ENCODE measurements at places on chromosomes 6 and 20.

DNA sequence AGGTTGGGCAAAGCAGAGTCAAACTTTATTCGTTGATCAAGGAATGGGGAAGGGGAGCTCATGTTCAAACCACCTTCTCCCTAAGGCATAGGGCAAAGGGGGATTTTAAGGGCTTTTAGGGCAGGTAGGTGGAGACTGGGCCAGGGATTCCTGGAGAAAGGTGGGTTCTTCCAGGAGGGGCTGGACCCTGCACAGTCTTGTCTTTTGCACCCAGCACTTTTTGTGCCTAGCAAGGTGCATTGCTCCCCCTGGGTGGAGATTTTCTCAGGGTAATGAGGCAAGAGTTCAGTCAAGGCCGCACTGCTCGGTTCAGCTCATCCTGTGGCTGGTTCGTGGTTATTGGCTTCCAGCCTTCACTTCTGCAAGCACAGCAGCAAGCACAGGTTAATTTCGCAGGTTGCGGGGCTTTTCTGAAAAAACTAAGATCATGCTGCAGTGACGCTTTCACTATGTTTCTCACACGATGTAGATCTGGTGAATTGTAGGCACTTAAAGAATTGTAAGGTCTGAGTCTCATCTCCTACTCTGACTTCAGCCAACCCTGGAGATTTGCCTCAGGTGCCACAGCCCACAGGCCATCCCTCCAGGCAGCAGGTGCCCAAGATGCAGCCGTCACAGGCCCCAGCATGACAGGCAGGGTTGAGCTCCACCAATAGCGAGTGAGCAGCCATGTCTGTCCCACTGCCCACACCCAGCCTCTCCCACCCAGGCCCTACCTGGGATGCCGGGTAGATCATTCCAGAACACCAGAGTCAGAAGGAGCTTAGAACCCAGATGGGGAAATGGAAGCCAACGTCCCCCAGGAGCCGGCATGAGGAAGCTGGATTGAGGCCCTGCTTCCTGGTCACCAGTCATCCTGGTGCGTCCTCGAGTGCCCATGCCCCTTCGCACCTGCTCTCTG, 37.1 kb downstream of the SUN5 start:
- DNase-seq: no peak

GRCh38 chr6:5125152-5126006, 40.2 kb downstream of the PPP1R3G start:
- no peak for DNase-seq

DNA sequence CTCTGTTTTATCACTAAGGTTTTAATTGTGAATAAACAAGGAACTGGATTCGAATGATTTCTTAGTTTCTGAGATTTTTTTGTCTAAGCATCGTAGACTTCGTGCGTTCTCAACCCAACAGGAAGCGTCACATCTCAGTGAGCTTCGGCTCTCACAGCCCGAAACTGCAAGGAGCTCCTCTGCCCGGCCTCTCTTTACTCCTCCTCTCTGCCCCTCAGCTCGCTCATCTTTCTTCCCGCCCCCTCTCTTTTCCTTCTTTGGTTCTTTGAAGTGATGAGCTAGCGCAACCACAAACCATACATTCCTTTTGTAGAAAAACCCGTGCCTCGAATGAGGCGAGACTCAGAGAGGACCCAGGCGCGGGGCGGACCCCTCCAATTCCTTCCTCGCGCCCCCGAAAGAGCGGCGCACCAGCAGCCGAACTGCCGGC, 480 bp upstream of the NT5E start:
- peak; percentile 31 for DNase-seq

- DNase-seq: no peak
These were observed 132.6 kb downstream of the ZMYND8 start for GRCh38 chr20:47223896-47224295.

DNA sequence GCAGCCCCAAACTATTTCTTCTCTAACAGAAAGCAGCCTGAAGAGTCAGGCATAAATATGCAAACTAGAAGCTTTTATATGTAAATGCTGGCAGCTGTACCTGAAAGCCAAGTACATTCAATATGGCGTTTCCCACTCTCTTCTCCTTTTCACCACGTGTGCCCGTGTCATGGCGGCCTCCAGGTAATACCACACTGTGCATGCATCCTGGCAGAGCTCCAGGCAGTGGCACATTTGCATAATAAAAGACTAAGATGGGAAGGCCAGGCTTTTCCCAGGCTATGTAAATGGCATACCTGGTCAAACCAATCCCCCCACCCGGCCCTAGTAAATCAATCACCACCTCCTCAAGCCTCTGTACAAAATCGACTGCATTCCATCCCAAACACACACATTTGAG, 120.6 kb downstream of the MMUT start:
- DNase-seq: peak; percentile 100

GRCh38 chr6:122008101-122008999, 391.1 kb upstream of the HSF2 start:
- no peak for DNase-seq

GRCh38 chr6:150118627-150119026, 24.2 kb upstream of the PPP1R14C start:
- no peak for DNase-seq

- no peak for DNase-seq
These were observed 54.1 kb downstream of the FGD2 start for GRCh38 chr6:37059344-37060194.

DNA sequence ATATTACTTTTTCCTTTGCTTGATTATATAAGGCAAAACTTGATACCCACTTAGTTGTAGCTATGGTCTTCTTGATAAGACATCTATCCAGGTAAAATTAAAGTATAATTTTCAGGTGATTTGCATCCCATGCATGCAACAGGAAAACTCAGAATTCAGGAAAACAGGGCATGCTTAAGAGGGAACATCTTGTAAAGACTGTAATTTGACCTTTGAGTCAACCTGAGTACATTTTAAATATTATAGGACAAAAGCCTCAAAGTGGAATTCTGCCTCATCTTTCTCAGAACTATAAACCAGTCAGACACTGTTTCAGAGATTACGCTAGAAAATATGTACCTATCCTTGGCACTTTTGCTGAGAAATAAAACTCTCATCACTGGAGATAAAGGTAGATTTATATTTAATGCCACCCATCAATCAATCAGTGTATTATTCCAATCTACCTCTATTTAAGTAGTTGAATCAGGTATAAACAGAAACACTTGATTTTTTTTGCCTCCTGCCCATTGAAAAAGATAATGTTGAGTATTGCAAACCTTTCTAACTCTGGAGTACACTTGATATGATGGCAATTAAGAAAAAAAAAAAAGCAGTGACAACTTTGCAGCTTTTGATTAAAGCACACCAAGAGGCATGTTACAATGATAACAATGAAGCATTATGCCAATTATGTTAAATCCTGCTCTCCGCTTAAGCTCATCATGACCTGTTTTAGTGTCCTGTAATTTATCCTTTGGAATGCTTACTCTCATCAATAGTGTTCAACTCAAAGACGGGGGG, 2.8 kb downstream of the CITED2 start:
- DNase-seq: peak; percentile 53

DNA sequence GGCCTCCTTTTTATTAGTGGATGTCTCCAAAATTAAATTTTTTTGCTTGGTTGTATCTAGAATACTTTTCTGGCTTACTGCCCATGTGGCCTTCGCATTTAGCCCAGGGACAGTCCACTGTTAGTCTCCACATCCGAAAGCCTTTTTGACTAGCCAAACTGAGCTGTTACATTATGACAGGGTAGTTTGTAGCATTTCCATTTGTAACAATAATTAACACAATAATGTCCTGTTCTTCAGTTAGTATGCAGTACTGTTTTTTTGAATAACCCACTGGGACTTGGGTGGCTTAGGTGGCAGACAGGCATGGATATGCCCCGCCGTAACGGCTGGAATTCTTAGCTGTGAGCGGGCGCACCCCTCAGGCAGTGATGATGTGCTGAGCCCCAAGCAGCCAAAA, 12.7 kb upstream of the BTN3A2 start:
- DNase-seq: no peak

DNA sequence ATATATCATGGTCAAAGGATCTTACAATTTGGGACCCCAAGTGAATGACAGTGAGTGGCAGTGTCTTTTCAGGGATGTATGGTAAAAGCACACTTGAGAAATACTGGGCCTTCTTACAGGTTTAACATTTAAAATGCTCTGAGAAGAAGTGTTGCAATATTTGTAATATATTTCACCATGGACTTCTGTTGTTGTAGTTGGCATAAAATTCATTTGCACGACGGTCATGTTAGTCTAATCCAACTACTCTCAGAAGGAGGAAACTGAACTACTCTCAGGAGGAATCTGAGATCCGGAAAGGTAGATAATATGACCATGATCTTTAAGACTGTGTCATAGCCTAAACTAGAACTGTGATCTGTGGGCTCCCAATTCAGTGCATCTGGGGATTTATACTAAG, 700.1 kb downstream of the HDGFL1 start:
- DNase-seq: no peak

DNA sequence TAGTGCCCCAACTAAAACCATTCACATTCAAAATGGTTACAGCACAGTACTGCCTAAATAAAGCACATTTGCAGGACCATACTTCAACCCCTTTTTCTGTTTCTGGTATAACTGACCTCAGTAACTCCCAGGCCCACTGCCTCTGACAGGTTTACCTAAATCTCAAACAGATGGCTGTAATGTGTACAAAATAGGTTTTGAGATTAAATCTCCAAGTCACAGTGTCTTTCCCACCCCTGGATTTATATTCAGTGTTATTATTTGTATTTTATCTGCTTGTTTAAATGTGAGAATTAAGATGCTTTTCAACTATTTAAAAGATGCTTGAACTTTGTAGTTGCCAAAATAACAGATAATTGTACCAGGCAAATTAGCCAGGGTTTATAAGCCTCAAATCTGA, 4.7 kb upstream of the KIF6 start:
- no peak for DNase-seq

DNA sequence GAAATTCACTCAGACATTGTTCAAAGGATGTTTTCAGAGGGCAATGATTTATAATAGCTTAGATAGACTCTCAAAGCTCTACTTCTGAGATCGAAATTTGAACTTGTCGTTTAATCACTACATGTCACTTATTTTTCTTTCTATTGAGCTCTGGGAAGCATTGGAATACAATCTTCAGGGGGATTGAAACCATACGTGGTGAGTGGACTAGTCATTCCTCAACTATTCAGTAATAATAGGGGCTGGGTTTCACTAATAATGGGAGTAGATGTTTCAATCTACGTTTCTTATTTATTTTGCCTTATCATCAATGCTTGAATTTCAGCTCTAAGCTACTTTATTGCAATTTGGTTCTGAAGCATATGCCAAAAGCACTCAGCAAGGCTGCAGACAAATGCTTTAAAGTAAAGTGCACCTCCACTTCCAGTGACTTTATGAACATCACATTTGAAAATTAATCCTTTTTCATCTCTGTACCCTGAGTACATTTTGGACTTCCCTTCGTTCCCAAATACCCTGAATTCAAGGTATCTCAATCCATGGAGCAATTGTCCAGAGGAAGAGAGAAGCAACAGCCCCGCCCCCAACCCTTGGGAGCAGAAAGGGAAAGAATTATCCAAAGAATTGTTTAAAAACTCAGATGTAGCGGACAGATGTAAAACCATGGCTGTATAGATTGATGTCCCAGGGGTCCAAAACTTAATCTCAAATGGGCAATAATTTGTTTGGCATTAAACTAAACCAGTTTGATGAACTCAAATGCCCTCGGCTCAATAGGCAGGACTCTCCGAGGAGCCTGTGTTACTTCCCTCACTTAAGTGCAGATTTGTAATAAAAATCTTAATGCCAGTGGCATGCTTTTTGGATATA, 68.1 kb downstream of the HFE start:
- peak; percentile 34 for DNase-seq

- DNase-seq: no peak
These were observed 74.9 kb upstream of the SLCO4A1 start for GRCh38 chr20:62567246-62568044.

DNA sequence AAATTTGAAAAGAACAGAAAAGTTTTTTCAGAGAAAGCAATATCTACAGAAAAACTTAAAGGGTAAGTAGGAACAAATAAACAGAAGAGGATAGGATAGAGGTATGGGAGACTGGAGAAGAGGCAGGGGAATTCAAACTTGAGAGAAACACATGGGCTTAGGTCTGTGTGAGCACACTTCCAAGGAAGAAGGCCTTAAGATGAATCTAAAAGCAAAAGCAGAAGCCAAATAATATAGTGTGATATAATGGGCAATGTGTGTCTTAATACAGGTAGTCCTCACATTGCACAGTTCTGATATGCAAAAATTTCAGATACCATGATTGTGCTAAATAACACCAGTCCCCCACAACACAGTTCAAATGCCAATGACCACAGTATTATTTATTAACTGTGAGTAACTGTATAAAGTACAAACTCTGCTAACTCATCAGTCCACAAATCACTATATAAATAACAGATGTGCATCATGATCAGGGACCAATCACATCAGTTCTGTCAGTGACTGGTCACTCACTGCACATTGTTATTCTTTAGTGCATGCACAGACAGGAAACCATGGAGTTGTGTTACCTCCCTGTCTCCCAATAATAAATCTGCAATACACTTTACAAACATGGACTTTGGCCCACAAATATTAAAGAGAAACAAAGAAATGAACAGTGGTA, 18.6 kb downstream of the SNX14 start:
- no peak for DNase-seq

- DNase-seq: peak; percentile 49
These were observed 88.4 kb downstream of the HFE start for GRCh38 chr6:26175428-26176181.

GRCh38 chr6:14216946-14217684, 99.5 kb downstream of the CD83 start:
- DNase-seq: no peak

DNA sequence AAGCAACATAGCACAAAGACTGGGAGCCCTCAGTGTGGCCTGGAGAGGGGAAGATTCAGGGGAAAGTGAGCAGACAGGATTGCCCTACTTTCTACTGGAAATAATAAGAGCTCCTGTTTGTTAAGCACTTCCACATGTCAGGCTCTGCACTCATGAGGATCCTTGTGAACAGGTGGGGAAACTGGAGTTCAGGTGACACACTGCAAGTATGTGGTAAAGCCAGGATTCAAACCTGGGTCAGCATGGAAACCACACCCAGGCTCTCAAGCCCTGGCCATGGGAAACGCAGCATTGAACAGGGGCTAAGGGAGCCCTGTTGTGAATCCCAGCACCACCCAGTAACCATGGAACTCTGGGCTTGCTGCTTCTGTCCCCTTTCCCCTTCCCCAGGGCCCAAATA, 42.8 kb upstream of the ID1 start:
- DNase-seq: no peak

GRCh38 chr20:16353417-16353781, 219.8 kb downstream of the KIF16B start:
- DNase-seq: no peak

GRCh38 chr6:36633915-36634314, 39.8 kb downstream of the SRSF3 start:
- peak; percentile 48 for DNase-seq

GRCh38 chr20:58065508-58066361, 162.7 kb downstream of the ANKRD60 start:
- no peak for DNase-seq

DNA sequence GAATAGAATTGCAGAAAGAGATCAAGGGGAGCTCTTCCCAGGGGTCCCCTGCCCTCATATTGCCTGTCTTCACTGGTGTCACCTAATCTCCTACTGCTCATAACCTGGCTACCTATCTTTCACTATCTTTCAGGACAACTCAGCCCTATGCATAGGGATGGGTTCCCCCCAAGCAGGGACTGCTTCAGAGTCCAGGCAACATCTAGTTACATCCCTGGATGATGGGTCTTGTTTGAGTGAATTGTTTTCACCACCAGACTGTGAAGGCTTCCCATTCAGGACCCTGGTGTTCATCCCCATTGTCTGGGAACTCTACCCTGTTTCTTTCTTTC, 850 bp upstream of the HECA start:
- DNase-seq: no peak
